ENCODE measurements at places on chromosomes 6 and 20.

GRCh38 chr6:5173810-5174209, 86.9 kb downstream of the LYRM4 start:
- no peak for DNase-seq

DNA sequence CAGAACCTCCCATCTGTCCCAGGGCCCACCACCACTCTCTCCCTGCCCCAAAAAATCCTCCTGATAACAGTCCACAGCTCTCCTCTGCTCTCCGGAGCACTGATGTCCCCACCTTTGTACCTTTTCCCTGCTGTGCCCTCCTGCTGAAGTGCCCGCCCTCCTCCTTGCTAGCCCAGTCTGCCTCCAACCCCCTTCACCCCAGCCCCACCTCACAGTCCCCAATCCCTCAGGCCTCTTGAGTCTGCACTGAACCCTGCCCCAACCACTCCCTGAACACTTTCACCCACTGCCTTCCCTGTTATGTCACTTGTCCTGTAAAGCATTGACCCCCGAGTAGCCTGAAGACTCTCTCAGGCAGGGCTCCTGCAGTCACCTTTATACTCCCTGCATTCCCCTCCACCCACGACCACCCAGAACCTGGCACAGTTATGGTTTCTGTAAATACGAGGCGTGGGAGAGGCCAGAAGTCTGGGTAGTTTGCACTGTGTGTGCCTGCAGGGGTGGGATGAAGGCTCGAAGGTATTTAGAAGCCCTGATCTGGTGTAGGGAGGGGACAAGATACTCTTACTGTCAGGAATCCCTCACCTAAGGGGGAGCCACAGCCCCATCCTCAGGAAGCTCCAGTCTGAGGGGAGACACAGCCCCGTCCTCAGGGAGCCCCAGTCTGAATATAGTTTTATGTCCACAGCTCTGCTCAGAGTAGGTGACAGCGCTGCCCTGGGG, 5.4 kb downstream of the GLP1R start:
- no peak for DNase-seq

DNA sequence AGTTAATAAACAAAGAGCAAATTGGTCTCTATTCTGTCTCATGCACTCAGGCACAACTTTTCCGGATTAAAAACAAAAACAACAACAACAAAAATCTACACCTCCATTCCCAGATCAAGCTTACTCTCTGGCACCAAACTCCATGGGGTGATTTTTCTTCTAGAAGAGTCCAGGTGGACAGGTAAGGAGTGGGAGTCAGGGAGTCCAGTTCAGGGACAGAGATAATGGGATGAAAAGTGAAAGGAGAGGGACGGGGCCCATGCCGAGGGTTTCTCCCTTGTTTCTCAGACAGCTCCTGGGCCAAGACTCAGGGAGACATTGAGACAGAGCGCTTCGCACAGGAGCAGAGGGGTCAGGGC, 437 bp upstream of the HLA-A start:
- no peak for DNase-seq

DNA sequence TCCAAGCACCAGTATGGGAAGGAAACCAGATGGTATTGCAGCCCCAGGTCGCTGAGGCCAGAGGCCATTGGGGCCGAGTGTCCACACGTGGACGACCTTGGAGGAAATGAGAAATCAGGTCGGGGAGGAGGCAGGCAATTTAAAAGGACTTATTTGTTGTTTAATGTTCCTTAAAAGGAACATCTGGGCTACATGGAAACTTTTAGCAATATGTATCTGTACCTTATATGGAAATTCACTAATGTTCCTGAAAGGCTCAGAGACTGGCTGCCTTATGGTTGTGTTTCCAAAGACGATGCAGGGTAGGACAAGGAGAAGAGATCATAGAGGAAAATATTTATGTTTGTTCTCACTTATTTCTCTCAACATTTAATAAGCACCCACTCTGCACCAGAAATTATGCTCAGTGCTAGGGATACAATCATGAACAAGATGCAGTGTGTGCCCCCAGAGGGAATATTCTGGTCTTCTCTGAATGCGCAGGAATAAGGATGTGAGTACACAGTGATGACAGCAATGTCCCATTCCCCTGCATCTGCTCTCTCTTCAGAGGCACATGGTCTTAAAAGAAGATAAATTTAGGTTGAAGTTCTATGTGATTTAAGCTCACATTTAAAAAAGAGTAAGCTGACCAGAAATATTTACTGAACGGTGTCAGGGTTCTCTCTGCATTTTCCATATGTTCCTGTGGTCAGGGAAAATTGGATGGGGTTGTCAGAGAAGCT, 3.4 kb downstream of the BNIP5 start:
- DNase-seq: no peak

DNA sequence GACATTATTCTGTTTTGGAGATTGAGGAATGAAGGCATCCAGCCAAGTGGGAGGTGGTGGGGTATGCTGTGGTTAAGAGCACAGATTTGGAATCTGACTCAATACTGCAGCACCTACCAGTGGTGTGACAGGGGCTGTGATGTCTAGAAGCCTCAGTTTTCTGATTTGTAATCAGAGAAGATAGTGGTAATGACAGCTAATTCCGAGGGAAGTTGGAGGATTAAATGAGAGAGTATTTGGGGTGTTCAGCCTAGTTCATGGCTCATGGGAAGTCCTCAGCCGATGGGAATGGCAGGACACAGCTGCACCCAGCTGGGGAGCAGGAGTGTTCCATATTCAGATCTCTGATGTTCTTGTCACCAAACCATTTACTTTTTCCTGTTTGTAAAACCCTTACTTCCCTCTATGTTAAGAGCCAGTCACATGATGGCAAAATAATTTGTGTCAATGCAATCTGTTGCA, 9.3 kb downstream of the SLC9A8 start:
- DNase-seq: peak; percentile 24

DNA sequence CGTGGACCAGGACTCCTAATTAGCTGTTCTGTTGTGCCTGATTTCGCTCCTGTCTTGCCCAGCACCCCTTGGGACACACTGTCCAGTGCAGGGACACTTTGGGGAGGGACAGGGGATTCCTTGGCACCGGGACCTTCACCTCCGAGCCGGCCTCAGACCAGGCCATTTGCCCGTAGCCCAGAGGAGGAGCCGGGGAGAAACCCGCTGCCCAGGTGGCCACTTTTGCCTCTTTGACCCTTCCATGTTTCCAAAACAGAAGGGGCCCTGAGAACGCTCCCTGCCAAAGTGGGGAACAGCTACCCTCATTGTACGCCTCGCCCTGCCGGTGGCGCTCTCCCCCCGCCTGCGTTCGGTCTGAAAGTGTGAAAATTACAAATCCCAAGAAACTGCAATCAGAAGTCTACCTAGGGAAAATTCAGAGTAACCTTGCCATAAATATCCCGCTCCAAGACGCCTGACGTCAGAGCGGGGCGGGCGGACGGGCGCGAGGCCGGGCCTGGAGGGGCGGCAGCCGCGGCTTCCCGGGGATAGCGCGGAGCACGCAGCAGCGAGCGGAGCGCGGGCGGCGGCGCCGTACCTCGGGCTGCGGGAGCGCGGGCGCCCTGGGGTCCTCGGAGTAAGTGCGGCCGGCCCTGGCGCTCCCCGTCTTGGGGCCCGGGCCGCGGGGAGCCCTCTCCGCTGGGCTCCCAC, at the start of gene DAAM2:
TSS of gene DAAM2 (plus strand) at position 527 of the 690 bp plus-strand sequence. CDS start 63,927 bp downstream, outside the sequence.
- no peak for DNase-seq

DNA sequence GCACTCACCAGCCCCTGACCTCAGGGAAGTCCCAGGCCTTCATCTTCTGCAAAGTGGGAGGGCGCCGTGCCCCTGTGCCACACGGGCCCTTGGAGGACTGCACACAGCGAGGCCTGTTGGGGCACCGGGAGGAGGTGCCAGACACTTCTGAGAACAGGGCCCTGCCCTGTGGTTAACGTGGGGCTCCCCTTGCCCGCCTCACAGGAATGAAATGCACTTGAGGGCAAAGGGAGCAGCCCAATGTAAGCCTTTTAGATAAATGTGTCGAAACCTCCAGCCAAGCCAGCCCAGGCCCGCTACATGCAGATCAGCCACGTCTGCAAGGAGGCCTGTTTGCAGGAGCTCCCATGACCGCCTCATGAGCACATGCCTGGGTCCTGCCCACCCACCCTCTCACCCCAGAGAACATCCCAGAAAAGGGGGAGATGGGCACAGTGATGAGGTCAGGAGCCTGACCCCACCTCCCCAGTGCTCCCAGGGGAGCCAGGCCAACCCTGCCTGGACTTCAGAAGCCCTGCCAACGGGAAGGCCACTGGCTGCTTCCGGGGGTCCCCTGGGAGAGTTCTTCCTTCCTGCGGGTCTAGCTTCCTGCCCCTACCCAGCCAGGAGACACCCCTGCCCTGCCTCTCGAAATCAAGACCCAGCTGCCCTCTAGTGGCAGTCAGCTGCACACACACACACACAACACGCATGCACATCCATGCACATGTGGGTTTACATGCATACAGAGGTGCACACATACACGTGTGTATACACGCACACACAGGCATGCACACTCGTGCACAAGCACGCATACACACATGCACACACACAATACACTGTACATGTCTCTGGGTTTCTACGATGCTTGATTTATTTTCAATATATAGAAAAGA, 178.7 kb downstream of the TAF4 start:
- DNase-seq: peak; percentile 35

GRCh38 chr6:82584856-82585255, 221.2 kb downstream of the TPBG start:
- DNase-seq: no peak

DNA sequence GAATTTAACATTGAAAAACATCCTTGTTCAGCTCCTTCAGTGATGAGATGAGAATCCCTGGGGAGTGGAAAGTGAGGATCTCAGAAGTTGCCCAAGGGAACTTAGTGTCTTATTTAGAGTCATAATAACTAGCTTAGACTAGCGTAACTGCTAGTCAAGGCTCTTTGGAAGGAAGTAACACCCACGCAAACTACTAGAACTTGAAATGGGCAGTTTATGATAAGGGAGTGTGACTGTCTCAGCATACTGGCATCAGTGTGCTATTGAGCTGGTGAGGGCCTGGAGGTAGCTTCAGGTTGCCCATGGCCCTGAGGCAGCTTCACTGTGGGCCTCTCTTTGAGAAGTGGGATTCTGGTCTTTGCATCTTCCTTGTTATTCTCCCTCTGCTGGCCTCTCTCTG, 40.1 kb downstream of the SLX4IP start:
- no peak for DNase-seq

- DNase-seq: no peak
Measured at GRCh38 chr6:11947063-11947462, 65.0 kb upstream of the HIVEP1 start.

- DNase-seq: no peak
Measured at GRCh38 chr6:63844287-63844686, 208.7 kb downstream of the PHF3 start.

DNA sequence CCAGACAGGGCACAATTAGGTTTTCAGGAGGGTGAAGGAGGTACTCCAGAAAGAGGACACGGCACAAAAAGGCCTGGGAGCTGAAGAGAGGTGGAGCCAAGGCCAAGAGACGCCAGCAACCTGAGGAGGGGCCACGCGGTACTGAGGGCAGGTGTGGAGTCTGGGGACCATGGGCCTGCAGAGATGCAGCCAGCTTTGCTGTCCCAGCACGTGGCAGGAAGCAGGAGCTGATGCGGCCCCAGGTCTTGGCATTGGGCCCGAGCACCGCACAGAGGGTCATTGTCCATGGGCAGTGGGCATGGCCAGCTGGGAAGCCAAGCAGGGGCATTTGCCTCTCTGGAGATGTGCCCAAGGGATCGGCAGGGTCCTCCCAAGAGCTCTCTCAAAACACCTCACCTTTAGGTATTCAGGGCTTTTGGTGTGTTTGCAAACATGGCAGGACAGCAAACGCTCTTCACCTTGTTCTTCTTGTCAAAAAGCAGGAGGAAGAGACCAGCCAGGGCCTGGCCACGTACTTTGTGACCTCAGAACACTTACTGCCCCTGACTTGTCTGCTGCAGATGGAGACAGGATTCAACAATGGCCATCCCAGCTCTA, 1.4 kb upstream of the BPIFB1 start:
- no peak for DNase-seq

GRCh38 chr20:46040902-46041535, 12.0 kb downstream of the SLC12A5 start:
- peak; percentile 39 for DNase-seq

- no peak for DNase-seq
Measured at GRCh38 chr6:164812706-164813105, 496.7 kb downstream of the C6orf118 start.

GRCh38 chr20:57089699-57090144, 176.7 kb downstream of the BMP7 start:
- peak; percentile 33 for DNase-seq

GRCh38 chr6:73341335-73341734, 12.7 kb downstream of the DPPA5 start:
- DNase-seq: no peak

DNA sequence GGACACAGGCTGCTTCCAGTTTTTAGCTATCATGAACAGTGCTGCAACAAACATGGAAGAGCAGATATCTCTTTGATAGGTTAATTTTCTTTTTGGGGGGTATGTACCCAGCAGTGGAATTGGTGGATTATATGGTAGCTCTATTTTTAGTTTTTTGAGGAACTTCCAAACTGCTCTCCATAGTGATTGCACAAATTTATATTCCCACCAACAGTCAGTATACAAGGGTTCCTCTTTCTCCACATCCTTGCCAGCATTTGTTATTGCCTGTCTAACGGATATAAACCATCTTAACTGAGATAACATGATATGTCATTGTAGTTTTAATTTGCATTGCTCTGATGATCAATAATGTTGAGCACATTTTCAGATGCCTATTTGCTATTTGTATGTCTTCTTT, 237.6 kb downstream of the MMUT start:
- DNase-seq: no peak

DNA sequence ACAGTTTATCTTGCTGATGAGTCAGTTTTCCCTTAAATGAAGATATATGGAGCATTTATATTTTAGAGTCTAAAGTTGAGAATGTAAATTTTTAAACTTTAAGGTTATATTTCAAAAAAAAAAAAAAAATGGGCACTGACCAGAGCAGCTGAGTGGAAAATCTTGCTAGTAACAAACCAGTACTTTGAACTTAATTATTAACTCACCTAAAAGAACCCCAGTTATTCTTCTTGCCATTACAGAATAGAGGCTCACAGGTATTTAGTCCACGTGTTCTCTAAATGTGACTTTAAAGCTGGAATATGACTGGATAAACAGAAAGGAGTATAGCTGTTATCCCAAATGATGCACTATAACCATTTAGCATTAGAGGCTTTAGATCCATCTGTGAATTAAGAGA, 178.4 kb downstream of the COL9A1 start:
- no peak for DNase-seq

DNA sequence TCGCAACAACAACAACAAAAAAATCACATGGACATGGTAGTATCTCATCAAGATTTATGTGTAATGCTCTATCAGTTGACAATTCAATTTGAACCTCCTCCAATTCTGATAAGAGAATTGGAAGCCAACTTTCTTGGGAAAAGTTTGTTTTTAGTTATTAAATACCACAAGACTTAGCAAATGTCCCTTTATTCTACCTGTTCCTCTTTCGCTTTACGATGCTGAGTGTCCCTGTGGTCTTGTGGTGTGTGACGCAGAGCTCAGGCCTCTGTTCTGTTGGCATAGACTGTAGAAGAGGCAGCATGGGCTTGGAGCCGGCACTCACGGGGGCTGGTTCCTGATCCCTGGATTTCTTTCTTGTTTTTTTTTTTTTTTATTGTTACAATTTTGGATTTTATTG, 76.7 kb downstream of the PSMB1 start:
- peak; percentile 31 for DNase-seq

GRCh38 chr20:49590163-49591017, 22.5 kb upstream of the PTGIS start:
- DNase-seq: no peak

GRCh38 chr6:137745321-137745720, 121.7 kb upstream of the TNFAIP3 start:
- DNase-seq: no peak
